ENCODE measurements at places on chromosomes 4 and X. TPM values are rescaled to one million over a fixed set of nuclear protein-coding genes. Genes with fewer than 3 reads are reported as not detected.

Gene YIPF7
- total RNA-seq, result not detected

Gene TGIF2LX
- total RNA-seq, result not detected

Gene FSTL5
- total RNA-seq, result not detected

Gene PNMA6A
- 0.27 TPM for total RNA-seq

Measured in lower leg skin (tissue), 4 donors.